ENCODE measurements at places on chromosomes 16 and 17.

DNA sequence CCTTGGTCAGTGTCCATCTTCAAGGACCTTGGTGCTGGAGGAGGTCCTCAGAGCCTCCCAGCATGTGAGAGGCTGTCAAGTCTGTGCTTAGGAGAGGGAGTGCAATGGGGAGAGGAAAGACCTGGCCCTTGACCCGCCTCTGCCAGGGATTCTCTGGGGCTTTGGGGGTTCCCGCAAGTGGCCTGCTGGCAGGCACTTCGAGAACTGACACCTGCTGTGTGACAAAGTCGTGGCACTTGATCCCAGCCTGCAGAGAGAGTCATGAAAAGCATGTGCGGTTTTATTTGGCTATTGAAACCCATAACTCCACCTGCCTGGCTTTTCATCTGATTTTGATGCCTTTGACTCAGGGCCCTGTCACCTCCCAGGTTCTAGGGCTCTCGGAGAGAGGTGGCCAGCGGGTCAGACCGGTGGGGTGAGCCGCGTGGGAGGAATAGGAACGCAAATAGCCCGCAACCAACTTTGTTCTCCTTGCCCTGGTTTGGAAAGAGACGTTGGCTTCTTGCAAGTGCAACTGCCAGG is 42.8 kb upstream of the GSE1 start:
- no peak for DNase-seq

DNA sequence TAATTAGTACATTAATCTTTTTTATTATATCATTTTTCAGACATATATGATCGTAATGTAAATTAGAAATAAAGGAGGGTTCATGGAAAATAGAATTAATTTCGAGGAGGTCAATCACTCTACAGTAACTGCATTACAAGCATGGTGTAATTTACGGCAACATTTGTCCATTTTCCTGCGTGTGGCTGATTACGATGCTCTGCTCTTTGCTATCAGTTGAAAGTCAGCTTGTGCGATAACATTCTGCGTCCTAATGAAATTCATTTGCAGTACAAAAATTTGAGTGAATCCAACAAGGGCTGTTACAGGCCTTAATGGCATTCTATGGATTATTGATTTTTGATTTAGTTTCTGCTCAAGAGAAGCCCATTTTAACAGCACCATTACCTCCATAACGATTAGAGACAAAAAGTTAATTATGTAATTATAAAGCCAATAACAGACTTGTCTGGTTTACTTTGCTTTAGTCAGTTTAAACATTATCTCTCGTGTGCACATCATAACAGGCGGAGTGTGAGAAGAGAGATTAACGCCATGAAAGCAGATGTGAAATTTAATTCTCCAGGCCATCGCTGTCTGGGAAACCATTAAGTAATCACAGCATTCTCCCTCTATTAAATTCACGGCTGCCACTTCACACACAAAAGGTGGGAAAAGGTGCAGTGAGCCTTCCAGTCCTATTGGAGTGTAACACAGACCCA is 256.4 kb upstream of the IRX3 start:
- no peak for DNase-seq

GRCh38 chr17:3688027-3688553 is 7.9 kb downstream of the P2RX5 start:
- DNase-seq = peak; percentile 54

DNA sequence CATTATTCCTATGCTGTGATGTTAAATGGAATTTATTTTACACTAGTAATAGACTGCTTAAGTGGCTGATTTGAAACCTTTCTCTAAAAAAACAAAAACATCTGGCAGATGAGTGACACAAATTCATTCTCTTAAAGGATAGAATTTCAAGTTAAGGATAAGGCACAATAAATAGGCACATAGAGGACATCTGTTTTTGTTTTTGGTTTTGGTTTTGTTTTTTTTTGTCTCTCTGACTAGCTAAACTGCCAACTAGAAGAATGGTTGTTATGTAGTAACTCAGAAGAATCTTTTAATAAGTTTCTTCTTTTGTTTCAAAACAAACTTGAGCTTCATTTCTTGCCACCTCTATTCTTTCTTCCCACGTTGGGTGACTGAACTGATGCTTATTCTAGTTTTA is 5.1 kb upstream of the VPS4A start:
- DNase-seq = no peak

DNA sequence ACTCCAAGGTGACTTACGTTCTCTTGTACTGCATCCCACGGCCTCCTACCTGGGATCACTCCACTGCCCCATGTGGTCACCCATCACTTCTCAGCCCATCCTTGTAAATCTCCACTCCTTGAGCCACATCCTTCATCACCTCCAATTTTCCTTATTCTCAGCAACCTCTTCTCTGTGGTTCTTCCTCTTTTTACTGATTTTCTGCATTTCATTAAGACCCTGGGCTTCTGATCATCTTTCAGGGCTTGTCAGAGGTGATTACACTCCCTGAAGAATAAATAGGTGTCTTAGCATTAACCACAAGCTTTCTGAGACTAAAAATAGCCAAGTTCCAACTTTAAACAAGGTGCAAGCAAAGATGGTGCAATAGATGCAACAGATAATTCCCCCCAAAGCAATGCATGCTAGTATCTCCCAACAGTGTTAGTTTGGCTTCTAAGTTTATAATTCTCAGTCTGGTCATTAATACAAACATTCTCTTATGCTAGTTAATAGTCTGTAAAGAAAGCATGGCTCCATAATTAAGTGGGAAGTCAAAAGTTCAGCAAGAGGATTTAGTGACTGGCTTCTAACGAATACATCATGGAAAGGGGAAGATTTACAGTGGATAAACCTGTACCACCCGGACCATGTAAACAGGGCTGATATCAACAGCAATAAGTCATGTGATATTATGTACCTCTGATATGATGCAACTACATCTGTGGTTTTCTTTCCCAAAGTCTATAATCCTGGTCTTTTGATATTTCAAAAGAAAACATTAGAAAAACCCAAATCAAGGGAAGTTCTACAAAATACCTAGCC is 47.4 kb upstream of the FOXJ1 start:
- no peak for DNase-seq

- DNase-seq = no peak
Measured at GRCh38 chr17:19271780-19272357, 34.7 kb downstream of the EPN2 start.

DNA sequence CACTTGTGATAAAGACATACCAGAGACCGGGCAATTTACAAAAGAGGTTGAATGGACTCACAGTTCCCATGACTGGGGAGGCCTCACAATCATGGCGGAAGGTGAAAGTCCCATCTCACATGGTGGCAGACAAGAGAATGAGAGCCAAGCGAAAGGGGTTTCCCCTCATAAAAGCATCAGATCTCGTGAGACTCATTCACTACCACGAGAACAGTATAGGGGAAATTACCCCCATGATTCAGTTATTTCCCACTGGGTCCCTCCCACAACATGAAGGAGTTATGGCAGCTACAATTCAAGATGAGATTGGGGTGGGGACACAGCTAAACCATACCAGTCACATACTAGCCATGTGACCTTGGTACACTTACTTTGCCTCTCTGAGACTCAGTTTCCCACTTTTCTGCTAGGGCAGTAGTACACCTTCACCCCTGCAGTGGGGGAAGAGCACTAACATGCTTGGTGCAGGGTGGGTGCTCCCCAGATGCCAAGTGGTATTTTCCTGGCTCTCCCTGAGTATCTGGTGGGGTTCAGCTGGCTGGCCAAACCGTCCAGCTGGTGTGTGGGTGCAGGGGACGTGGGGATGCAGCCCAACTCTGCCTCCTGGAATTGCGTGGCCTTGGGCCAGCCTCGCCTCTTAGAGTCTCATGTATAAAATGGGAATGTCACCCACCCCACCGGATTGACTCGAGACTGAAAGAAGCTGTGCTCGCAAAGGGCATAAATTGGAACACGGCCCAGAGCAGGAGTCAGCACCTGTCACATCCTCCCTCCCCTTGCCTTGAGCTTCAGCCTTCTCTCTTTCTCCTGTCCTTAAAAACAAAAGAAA is 364.1 kb downstream of the CPPED1 start:
- DNase-seq = no peak

DNA sequence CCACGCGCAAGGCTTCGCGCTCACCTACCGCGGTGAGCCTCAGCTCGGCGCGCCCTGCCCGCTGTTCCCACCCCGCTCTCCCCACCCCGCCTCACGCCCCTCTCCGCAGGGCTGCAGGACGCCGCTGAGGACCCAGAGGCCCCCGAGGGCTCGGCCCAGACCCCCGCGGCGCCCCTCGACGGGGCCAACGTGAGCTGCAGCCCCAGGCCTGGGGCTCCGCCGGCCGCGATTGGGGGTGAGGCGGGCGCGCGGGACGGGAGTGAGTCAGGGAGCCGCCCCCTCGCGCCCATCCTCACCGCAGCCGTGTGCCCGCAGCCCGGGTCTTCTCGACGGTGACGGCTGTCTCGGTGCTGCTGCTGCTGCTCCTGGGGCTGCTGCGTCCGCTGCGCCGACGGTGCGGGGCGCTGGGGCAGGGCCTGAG is 1.9 kb upstream of the PAQR4 start:
- DNase-seq = no peak

GRCh38 chr17:35734396-35734795 is 3.0 kb downstream of the RASL10B start:
- DNase-seq = no peak

DNA sequence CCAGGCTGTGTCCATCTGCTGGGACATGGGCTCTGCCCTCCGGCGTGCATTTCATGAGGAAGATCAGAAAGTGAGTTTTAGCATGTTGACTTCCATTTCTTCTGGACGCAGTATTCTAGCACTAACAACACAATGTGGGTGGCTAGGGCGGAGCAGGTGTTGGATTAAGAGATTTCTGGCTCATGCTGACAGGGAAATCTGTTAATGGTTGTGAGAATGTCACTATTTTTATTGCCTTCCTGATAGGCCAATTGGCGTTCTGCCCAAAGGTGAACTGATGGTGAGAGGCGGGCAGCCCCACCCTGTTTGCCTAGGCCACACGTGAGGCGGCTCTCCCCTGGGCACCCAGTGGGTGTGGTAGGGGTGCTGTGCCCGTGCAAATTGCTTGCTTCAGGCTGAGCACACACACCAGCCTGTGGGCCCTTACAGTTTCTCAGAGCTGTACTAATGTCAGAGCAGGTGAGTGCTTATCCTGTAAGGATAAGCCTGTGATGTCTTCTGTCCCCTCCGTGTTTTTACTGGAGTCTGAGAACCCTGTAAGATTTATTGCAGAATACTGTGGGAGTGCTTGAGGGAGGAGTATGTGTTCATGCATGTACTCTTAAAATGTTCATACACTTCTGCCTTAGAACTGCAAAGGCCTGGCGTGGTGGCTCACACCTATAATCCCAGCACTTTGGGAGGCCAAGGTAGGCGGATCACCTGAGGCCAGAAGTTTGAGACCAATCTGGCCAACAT is 30.9 kb downstream of the PGS1 start:
- DNase-seq = no peak

GRCh38 chr16:55001931-55002330 is 71.3 kb downstream of the IRX5 start:
- no peak for DNase-seq

GRCh38 chr17:11356371-11356770 is 115.4 kb downstream of the SHISA6 start:
- DNase-seq = no peak

GRCh38 chr16:71610447-71610846 is 15.5 kb upstream of the MARVELD3 start:
- DNase-seq = no peak

DNA sequence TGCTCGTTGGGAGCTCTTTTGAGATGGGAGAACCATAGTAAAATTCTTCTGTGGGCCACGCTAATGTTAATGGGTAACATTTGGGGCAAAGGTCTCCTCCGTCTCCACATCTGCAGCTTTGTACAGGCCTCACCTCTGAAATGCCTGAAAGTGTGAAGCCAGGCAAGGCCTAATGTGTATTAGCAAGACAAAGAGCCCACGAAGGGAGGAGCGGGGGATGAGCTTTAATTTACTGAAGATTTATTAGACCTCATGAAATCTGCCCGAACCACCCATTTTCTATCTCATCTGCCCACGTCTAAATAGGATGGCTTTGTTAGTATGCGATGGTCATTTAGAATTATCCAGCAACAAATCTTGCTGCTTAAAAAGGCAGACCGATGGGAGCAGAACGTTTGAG is 408.9 kb downstream of the PMP22 start:
- peak; percentile 27 for DNase-seq

DNA sequence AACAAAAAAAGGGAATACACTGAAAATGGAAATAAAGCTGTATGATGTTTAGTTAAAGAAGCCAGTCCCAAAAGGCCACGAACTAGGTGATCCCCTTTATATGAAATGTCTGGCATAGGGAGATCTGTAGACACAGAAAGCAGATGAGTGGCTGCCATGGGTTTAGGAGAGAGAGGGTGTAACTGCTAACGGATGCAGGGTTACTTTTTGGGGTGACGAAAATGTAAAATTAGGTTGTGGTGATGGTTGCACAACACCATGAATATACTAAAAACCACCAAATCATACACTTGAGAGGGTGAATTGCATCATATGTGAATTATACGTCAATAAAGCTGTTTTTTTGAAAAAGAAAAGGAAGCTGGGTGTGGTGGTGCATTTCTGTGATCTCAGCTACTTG is 99.6 kb downstream of the ADCY9 start:
- DNase-seq = no peak

DNA sequence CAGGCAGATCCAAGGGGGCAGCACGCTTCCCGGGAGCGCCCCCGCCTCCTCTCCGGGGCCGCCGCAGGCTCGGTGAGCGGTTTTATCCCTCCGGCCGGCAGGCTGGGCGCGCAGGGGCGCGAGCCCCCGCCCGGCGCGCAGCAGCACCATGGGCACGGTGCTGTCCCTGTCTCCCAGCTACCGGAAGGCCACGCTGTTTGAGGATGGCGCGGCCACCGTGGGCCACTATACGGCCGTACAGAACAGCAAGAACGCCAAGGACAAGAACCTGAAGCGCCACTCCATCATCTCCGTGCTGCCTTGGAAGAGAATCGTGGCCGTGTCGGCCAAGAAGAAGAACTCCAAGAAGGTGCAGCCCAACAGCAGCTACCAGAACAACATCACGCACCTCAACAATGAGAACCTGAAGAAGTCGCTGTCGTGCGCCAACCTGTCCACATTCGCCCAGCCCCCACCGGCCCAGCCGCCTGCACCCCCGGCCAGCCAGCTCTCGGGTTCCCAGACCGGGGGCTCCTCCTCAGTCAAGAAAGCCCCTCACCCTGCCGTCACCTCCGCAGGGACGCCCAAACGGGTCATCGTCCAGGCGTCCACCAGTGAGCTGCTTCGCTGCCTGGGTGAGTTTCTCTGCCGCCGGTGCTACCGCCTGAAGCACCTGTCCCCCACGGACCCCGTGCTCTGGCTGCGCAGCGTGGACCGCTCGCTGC is 832 bp downstream of the CDK5R1 start:
- DNase-seq = peak; percentile 75

DNA sequence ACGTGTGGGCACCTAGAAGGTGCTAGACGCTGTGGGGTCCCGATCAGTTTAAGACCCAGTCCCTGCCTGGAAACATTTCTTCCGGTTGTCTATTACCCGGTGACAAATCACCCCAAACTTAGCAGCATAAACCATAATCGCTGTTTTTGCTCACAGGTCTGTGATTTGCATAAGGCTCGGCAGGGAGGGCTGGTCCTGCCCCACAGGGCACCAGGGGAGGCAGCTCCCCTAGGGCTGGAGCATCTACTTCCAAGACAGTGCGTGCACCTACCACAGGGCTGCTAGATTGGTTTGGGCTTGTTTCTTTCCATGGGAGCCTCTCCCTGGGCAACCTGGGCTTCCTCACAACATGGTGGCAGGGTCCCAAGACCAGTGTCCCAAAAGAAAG is 214.5 kb upstream of the CIBAR2 start:
- no peak for DNase-seq
